ENCODE measurements at places on chromosomes 4 and X.

- no peak for DNase-seq
These were observed 33.5 kb downstream of the CTBP1 start for GRCh38 chr4:1215141-1216075.

DNA sequence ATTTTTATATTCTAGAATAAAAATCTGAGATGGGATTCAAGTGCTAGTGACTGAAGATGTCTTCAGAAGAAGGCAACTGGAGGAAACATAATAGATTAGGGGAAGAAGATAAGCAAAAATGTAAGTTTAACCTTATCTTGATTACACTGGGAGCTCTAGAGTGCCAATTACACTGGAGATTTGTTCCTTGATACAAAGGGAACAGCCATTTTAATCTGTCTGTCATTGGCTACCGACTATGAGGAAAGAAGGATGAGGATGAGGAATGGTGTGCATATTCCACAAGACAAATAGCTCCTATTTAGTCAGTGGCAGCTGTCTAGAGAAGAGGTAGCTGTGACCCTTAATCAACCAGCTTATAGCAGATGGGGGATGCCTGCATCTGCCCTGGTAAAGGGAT lies 1034.5 kb upstream of the IGFBP7 start:
- DNase-seq, result no peak

DNA sequence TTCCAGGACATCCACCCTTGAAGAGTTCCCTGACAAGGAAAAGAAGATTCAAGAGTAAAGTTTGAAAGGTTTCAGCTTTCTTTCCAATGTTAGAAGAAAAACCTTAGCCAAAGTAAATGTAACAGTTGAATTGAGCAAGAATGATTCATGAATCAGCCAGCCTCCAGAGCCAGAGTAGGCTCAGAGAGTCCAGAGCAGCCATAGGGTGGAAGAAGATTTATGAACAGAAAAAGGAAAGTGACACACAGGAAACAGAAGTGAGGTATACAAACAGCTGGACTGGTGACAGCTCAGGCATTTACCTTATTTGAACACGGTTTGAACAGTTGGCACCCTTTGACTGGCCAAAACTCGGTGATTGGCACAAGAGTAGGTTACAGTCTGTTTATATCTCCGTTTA lies 63.2 kb downstream of the QDPR start:
- DNase-seq, result no peak

DNA sequence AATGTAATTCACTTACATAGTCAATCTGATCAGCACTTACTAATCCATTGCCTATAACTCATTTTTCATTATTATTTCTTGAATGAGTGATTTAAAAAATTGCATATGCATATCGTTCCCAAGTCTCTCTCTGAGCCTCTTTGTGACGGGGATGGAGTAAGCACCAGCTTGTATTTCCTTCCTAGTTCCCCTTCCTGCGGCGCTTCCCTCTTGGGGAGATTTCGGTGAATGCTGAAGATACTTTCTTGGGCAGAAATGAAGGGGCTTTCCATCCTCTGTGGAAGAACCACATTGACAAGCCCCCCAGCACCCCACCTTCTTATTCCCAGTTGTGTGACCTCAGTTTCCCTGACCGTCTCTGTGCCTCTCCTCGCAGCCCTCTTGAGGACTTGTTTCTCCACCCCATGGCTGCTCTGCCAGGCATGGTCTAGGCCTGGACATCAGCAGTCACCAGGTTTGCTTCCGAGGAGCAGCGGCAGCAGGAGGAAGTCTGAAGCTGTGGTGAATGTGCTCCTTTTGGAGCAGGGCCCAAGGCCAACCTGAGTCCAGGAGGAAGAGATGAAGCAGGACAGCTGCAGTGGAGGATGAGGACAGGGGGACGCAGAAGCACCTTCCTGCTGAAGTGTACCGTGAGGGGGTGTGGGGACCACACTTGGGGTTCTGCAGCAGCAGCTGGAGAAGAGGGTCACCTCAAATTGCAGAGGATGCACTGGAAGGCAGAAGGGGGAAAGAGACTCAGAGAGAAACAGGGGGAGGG lies 124.9 kb downstream of the IRF2 start:
- DNase-seq, result no peak

- DNase-seq, result no peak
These were observed 89.3 kb downstream of the GPR143 start for GRCh38 chrX:9676306-9676705.

GRCh38 chrX:65723706-65724105 lies 56.3 kb downstream of the MSN start:
- no peak for DNase-seq

DNA sequence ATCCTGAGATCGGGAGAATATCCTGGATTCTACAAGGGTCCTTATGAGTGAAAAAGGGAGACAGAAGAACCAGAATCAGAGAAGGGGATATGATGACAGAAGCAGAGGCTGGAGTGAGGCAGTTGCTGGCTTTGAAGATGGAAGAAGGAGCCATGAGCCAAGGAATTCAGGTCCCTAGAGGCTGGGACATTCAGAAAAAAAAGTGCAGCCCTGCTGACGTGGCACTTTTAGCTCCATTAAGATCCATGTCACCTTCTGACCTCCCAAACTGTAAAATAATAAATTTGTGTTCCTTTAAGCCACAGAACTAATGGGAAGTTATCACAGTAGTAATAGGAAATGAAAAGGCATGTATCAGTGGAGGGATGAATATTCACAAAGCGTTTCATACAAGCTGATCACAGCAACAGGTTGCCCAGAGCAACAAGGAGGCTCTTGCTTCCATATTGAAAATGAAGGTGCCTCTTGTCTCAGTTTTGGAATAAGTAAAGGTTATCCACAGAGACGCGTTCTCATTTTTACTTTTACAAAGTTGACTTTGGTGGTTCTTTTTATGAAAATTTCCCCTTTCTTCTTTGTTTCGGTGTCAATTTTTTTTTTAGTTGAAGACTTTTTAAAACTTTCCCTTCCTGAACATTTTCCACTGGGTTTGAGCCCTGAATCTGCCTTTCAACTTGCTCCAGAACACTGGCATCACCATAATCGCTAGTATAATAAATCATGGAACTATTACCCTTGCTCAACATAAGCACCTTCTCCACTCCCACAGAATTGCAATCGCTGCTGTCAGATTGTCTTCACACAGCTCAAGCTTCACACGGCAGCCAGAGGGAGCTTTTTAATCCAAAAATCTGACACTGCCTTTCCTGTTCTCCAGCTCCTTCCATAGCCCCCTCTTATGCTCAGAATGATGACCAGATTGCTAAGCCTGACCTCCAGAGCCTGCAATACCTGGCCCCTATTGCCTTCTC lies 127.6 kb upstream of the RBPJ start:
- no peak for DNase-seq

- no peak for DNase-seq
These were observed 55.4 kb upstream of the SLC10A7 start for GRCh38 chr4:146577111-146577510.

- DNase-seq, result no peak
These were observed 1131.5 kb downstream of the PCDH18 start for GRCh38 chr4:136400829-136401228.

DNA sequence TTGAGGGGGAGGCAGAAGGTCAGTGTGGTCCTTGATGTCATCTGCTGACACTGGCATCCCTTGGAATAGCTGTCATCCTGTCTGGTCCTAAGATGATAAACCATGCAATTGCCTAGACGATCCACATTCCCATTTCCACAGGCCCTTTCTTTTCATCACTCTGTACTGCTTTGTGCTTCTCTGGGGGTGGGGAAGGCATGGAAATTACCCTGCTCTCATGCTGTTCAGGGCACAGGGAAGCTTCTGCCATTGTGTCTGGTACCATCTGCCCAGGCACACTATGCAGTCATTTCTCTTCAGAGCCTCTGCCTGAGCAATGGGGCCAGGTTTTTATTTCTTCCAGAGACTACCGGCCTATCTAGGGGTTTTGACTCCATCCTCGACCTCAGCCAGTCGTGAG lies 49.7 kb upstream of the ELOVL6 start:
- DNase-seq, result no peak

- no peak for DNase-seq
These were observed at the start of gene ARHGEF6 for GRCh38 chrX:136780763-136781162. Gene ARHGEF6 (minus strand): TSS chrX:136780932. CDS start chrX:136780882, 50 bp downstream.

DNA sequence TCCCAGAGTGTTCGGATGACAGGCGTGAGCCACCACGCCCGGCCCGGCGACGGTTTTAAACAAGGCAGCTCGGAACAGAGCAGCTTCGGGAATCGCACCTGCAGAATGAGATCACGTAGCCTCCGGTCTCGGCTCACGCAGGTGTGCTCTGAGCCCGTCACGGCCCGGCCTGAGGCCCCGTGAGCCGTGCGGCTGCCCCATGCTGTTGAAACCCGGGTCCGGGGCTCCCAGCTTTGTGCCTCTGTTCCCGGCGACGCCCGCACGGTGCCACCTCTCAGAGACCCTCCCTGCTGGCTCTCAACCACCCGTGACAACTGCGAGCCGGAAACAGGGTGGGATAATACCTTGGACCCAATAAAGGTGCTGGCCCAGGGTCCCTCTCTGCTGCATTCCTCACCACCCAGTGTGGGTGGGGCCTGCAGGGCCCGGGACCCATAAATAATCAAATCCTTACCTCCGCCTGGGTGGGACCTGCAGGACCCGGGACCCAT lies 13.4 kb upstream of the PLCXD1 start:
- DNase-seq, result no peak

GRCh38 chr4:126558596-126558995 lies 1074.2 kb upstream of the INTU start:
- DNase-seq, result no peak

DNA sequence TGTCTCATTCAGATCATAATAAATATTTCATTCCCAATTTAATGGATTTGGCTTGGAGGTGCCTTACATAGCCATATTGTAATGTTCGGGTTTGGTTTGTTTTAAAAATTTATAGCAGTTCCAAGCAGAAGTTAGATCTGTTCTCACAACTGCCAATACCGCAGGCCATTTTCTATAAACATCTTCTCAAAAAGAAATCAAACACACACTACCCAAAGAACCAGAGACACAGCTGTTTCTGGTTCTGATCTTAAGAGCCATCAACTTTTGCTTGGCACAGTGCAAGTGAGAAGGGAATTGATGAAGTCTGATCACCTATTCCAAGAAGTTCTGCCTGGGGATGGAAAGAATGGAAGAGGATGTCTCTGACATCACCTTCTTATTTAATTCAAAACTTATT lies 22.9 kb downstream of the MID1IP1 start:
- DNase-seq, result no peak

DNA sequence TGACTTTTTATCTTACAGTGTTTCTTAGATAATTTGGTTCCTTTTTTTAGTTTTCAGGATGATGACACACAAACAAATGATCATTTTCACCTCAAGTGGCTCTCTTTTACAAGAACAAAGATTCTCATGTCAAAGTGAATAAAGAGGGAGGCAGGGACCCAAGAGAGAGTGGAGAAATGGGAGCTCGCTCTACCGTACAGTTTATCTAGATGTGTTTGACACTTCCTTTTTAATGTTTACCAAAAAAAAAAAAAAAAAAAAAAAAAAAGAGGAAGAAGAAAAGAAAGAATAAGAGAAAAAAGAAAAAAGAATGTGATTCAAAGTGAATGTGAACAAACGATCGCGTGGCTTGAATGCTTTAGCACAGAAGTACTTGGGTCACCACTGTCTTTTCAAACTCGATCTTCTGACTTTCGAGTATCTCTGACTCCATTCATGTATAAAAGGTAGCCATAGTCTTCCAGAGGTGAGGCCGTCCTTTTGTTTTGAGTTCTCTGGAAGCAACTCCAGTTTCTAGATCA lies 75.6 kb upstream of the GRXCR1 start:
- no peak for DNase-seq

- DNase-seq, result no peak
These were observed 1.2 kb downstream of the PRKX start for GRCh38 chrX:3712051-3712869.

DNA sequence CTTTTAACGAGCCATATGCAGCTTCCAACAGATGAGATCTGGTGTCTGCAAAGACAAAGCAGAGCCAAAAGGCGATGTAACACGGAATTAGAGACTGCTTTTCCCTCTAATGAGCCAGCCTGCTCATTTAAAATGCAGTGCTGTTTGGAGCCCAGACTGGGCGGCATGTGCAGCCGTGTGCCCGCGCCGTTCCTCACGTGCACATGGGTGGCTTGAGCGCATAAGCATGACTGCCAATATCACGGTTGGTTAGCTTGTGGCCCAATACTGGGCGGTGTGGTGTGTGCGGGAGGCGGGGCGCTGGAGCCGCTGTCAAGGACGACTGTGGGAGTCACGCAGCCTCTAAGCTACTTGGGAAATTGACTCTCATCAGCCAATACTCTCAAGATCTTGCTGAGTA lies 87.0 kb upstream of the SCOC start:
- DNase-seq, result no peak

- no peak for DNase-seq
These were observed 293.4 kb upstream of the BOD1L1 start for GRCh38 chr4:13920901-13921300.

GRCh38 chr4:123510221-123510620 lies 113.6 kb downstream of the SPRY1 start:
- DNase-seq, result no peak

DNA sequence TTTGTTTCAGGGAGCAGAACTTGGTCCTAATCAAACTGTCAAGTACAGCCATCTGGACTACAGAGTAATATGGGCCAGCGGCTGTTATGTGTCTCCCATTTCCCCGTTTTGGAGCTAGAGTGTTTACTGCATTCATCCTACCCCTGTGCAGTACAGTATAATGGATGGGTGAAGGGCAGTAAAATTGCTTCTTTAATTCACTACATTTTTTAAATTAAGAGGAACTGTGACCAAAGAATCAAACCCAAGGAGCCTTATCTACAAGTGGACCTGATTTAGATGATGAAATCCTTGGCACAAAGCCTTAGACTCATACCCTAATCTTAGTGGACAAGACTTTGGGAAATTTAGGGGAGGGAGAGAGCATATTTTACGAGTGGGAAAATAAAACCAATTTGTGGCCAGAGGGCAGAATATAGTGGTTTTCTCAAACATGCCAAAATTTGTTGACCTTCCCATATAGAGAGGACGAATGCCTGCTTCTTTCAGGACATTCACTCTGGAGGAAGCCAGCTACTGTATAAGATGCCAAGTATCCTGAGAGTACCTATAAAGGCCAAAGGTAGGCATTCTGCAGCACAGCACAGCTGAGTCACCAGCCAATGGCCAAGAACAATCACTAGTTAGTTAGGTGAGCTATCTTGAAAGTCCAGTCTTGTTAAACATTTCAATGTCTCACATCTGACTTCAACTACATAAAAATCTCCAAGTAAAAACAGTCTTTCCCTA lies 253.8 kb upstream of the KCNIP4 start:
- DNase-seq, result no peak

- DNase-seq, result no peak
These were observed 66.0 kb downstream of the AASDH start for GRCh38 chr4:56321251-56321650.

DNA sequence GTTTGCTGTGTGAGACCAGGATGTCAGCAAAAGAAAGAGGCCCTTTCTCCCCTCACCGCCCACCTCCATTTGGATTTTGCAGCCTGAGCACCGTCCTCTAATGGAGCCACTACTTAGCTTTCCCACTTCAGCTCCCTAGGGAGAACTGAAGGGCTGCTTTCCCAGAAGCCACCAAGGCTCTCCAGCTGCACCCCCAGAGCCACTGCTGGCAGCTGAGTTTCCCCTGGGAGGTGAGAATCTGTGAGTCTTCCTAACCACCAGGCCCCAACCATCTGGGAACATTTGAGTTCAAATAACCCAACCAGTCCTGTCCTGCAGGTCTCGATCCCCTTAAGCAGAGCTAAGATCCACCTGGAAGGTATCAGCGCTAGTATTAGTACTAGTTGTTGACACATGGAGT lies 173.1 kb upstream of the USP9X start:
- peak; percentile 1 for DNase-seq
